ENCODE measurements at places on chromosomes 13 and 19.

GRCh38 chr19:33460221-33460908, 61.2 kb downstream of the PEPD start:
- no peak for DNase-seq

DNA sequence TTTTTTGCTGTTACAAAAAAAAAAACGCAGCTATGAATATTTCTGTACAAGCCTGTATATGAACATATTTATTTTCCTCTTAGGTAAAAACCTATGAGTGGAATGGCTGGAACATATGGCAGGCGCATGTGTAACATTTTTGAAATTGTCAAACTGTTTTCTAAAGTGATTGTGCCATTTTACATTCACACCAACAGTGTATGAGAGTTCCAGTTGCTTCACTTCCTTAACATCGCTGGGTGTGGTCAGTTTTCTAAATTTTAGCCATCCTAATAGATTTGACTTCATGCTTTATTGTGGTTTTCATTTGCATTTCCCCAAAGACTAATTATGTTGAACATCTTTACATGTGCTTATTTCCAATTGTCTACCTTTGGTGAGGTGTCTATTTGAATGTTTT, 306.8 kb downstream of the KCNRG start:
- no peak for DNase-seq

DNA sequence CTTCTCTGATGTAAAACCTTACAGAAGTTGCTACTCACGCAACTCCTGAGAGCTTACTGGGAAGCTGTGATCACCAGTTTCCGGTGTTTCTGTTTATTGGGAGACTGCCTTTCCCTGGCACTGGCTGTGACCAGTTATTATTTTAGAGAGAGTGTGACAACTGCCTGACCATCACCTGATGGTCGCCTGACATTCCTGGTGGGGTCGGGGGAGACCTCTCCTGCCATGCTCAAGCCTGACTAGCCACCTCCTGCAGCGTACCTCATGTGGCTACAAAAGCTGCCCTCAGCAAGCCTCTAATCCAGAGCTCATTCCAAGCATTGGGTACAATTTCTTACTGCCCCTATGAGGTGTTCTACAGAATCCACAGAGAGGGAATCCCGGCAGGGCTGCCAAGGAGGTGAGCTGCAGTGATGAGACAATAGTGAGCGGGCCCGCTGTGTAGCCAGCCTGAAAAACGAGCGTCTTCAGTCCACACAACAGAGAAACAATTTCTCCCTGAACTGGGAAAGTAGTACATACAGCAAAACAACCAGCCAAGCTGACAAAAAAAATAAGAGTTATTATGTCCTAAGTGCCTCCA, 28.7 kb downstream of the GJA3 start:
- no peak for DNase-seq

DNA sequence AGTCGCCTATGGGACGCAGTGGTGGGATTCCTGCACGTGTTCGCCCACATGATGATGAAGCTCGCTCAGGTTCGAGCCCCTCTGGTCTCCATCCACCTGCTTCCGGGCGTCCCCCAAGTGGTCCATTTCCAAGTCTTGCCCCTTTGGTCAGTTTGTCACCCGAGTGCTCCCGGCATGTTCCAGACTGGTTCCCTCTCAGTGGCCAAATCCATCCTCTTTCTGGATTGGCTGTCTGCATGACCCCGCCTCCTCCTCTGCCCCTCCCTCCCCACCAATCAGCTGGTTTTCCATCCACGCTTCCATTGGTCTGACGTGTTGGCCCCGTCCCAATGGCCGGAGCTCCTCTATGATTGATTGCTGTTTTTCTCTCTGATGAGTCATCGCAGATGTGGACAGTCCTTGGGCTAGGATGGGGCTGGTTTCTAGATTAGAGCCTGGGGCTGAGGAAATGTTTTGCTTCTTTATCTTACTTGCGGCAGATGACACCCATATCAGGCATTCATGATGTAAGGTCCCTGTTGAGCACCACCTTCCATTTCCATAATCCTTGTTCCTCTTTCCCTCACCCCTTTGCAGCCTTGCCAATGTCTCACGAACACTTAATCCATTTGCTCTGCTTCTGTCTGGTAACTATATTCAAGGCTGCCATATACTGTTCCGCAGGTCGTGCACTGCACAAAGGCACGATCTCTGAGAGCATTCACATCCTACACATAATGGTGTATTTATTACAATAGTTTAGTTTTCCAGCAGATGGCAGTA, 73.8 kb downstream of the MAP4K1 start:
- peak; percentile 24 for DNase-seq

- DNase-seq = no peak
Observed at GRCh38 chr13:99959540-99960230, 11.9 kb downstream of the ZIC5 start.

Measured in WERI-Rb-1 (cell line).